ENCODE measurements at places on chromosomes 1 and 21.
A peak's percentile ranks its signal among the peaks of the same experiment; 100 is the strongest.

DNA sequence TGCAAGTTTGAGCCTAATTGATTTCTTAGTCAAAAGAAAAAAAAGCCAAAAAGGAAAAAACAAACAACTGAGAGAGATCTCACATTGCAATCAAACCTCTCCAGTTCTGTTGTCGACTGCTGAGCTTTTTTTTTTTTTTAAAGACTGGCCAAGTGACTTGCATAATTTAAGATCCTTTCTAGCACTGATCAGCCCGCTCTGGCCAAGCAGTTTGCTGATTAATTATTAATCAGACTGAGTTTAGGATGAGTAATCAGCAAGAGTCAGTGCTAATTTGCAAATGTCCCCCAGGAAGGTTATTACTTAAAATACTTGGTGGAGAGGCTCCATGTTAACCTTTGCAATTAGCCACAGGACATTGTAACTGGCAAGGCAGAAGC, 39.3 kb downstream of the HMGB4 start:
- DNase-seq, result no peak

- no peak for DNase-seq
Measured at GRCh38 chr1:22629886-22630285, 6.5 kb upstream of the C1QA start.

GRCh38 chr1:153001382-153001781, at the start of gene SPRR3:
Gene SPRR3, plus strand, starts transcription at chr1:153001749. Its CDS starts 1,272 bp downstream, at chr1:153003021.
- no peak for DNase-seq

- DNase-seq, result no peak
Measured at GRCh38 chr1:187244623-187245022, 415.9 kb downstream of the PLA2G4A start.

DNA sequence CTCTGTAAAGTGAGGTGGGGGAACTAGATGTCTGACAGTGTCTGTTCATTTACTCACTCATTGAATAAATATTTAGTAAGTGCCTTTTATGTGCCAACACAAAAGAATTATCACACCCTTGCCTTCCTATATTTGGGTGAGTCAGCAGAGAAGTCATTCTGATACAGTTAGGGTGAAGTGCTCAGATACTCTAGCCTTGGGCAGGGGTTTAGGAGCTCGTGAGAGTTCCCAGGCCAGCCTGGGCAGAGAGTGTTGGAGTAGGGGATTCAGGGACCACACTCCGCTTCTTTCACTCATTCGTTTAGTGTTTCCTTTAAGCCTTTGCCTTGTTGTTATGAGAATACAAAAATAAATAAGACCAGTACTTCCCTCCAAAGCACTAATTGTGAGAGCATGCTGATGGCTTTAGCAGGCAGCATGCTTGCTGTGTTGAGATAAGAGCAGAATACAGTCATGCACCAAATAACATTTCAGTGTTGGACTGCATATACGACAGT, 83.9 kb downstream of the DYRK1A start:
- DNase-seq, result no peak

DNA sequence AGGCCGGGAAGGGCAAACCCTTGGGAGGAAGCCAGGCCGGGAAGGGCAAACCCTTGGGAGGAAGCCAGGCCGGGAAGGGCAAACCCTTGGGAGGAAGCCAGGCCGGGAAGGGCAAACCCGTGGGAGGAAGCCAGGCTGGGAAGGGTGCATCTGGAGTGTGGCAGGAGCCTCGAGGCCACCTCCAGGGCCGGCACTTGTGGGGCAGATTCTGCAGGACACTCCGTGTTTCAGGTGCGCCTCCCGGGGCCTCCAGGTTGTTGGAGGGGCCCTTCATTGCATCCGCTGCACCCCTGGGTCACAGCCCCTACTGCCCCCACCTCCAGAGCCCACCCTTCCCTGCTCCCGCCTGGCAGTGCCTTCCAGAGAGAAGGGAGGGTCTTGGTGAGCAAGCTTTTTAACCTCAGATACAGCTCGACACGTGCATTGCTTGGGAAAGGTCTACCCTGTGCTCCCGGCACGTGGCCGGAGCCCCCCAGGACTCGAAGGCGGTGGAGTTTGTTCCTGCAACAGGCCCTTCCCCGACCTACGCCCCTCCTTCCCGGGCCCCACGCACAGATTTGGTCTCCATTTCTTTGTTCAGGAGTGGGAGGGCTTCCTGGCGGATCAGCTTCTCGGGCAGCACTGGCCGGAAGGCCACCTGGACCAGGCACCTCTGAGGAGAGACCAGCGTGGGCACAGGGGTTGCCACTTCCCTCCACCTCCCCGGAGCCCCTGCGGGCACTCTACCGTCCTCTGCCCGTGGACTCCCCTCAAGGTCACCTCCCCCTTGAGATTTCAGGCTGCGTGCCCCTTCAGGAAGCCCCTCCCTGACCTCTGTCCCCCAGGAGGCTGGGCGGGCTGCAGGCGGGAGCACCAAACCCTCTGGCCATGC, 9.4 kb upstream of the TMEM52 start:
- DNase-seq, result no peak

DNA sequence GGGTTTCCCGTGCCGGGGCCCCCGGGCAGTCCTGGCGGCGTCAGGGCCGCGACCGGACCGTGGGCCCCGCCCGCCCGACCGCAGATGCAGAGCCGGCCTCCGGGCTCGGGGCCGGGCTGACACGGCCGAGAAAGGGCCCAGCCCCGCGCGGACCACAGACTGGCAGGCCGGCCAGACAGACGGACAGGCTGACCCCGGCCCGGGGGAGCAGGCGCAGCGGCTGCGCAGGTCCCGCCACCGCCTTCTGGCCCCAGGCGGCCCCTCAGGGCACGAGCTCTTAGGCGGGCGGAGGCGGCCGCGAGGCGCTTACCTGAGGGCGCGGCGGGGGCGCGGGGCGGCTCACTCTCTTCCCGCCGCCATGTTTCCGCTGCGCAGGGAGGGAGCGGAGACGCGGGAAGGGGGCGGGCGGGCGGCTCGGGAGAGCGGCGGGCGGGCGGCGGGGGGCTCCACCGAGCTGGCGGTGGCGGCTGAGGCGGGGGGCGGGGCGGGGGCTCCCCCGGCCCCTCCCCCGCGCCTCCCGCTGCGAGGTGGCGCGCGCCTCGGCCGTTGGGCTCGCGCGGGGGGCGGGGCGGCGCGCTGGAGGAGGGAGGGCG, at the start of gene SCMH1:
TSS of gene SCMH1 (minus strand) at position 558 of the 593 bp plus-strand sequence. CDS start 56,173 bp downstream, outside the sequence.
- peak; percentile 44 for DNase-seq

DNA sequence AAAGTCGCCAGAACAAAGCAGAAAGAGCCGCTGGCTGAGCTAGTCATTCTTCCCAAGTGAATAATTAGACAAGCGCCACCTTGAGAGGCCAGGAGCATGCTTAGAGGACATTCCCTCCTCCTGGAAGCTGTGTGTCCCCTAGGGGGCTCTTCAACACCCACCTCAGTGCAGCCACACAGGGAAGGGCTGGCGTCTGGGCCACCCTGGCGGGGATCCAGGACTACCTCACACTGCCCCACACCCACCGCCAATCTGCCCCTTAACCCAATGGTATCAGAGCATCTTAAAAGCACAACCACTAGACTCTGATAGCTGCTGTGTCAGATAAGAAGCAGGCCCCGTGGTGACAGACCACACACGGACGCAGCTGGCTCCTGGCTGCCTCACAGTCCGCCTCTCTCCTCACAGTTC, 24.9 kb downstream of the SETD4 start:
- DNase-seq, result no peak

DNA sequence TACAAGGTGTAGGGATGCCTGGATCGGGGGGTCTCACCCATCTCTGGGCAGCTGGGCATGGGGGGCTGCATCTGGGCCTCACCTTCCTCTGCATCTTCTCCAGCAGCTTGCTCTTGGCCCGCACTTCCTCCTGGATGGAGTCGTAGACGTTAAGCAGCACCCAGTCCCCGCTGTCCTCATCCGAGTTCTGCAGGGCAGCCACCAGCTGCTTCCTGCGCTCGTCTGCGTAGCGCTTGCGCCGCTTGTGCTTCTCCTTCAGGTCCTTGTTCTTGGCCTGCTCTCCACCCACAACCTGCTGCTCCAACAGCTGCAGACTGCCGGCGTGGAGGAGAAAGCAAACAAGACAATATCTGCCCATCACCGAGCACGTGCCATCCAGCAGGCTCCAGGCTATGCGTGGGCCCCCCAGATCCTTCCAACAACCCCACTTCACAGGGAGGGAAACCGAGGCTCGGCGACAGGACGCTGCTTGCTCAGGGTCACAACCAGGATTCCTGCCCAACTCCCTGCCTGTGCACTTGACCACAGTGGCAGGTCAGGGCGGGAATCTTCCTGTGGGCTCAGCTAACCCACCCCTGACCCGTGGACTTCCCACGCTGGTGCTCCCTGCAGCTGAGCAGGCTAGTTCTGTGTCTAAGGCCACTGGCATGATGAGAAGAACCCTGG, 21.5 kb upstream of the DDOST start:
- DNase-seq, result no peak

- no peak for DNase-seq
Measured at GRCh38 chr1:30662291-30662840, 61.0 kb downstream of the MATN1 start.

DNA sequence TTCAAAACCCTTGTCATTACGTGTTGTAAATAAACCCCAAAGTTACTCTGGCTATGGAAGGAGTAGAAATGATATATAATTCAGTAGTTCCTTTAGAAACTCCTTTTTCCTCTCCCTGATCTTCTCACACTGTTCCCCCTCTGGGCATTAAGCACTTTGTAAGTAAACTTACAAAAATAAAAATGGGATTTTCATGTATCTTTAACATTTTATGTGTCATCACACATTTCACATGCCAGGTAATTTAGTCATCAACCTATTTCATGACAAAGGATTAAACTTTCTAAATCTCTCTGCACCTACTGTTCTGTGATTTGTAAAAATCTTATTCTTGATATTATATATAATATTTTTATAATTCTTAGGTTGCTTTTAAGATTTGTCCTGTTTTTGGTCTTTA, 176.9 kb downstream of the NEK7 start:
- no peak for DNase-seq

DNA sequence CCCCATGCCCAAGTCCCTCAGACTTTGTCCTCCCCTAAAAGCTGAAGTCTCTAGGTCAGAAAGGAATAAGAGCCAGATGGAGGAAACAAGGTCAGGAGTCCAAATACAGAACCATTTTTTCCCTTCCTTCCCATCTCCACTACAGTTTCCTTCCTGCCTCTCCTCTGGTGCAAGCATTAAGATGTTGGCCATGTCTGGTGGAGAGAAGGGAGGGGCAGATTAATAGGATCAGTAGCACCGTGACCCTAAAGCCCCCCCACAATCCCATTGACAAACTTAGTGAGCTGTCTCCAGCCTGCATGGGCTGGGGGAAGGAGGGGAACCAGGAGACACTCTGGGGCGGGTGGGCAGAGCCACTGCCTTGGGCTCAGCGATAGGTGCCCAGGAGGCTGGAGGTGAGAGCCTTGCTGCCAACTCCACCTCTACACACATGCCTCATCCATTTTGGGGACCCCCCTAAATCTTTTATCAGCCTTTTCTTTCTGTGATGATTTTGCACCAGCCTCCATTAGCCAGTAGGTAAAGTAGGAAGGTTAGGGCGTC, 59.8 kb downstream of the RHBG start:
- no peak for DNase-seq

DNA sequence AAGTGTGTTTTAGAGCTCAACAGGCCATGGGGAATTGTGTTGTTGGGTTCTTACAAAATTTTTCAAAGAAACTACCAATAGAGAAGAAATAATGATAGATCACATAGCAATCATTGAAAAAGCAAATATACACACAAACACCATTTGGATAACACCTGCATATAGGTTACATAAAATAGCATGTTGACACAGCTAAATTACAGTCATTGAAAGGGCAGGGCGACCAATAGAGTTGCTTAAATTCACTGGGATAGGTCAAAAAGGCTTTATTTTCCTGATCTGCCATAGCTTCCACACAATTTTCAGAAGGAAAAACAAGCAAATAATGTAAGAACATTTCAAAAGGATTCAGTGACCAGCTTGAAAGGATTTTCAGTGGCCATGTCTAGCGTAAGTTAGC, 57.9 kb upstream of the FGGY start:
- DNase-seq, result no peak

- DNase-seq, result no peak
Measured at GRCh38 chr1:235832011-235832410, 34.7 kb downstream of the LYST start.

DNA sequence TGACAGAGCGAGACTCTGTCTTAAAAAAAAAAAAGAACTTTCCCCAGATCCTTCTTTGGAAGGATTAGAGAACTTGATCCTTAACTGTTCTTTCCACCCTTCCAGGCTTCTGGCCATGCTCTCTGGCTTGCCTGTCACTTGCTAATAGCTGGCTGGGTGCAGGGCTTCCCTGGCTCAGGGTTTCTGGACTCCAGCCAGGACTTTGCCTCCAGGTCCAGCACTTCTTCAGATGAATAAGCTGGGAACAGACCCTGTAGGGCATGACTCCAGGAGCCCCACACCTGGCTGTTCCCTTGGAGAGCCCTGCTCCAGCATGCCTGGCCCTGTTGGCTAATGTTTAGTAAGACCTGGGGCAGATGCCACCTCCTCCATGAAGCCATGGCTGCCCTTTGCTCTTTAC, 3.3 kb upstream of the NT5C1A start:
- no peak for DNase-seq

- DNase-seq, result no peak
Measured at GRCh38 chr21:38861989-38862683, 56.4 kb downstream of the ETS2 start.

GRCh38 chr1:216261631-216262030, 161.6 kb downstream of the USH2A start:
- DNase-seq, result no peak

GRCh38 chr1:76336931-76337371, 262.4 kb downstream of the ST6GALNAC3 start:
- DNase-seq, result no peak

DNA sequence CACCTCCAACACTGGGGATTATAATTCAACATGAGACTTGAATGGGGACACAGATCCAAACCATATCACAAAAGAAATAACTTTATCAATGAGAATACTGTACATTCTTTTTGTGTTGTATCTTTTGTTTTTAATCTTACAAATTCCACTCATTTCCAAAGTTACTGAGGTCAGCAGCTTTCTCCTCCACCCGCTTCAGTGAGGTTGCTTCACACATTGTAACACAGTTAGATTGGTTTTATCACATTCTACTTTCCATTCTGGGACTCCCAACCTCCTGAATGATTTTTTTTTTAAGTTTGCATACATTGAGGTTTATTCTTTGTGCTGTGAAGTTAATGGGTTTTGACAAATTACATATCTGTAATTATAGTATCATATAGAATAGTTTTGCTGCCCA, 43.8 kb downstream of the DDAH1 start:
- no peak for DNase-seq

GRCh38 chr1:61620536-61620935, 104.4 kb downstream of the TM2D1 start:
- no peak for DNase-seq

DNA sequence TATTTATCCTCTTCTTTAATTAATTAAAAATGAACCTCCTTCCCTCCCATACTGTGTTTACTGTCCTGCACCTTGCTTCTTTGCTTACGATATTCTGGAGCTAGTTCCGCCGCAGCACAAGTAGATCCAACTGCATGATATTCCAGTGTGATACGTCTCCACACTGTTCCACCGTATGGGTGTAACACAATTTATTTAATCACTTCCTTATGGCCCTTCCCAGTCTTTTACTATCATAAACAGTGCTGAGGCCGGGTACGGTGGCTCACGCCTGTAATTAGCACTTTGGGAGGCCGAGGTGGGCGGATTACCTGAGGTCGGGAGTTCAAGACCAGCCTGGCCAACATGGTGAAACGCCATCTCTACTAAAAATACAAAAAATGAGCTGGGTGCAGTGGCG, 25.7 kb downstream of the CNST start:
- no peak for DNase-seq

Measured in activated effector memory CD4-positive, alpha-beta T cell treated with Interleukin-2 at 50 U/mL for 16 hours (primary cell).